ENCODE measurements at places on chromosomes 1 and 21.

- DNase-seq: no peak
These were observed 61.2 kb upstream of the MCOLN3 start for GRCh38 chr1:85109475-85109874.

GRCh38 chr1:53276153-53276901, 38.0 kb upstream of the MAGOH start:
- DNase-seq: no peak

- DNase-seq: no peak
These were observed 423.5 kb upstream of the PROX1 start for GRCh38 chr1:213564215-213564659.

- DNase-seq: no peak
These were observed 71.8 kb downstream of the DUSP10 start for GRCh38 chr1:221670081-221670480.

DNA sequence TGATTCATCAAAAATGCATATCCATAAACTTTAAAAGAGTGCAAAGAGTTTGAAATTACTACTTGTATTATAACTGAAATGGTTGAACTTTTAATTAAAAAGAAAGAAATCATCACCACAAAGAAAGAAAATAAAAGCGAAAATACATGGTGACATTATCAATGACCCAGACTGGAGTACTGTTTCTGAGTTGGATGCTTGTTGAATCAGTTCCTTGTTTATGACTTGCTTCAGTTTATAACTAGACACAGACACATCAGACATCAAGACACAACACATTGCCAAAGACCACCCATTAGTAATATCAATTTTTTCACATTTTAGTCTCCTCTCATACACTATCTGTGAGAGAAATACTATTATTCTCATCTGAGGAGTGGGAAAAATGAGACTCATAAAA, 293.0 kb downstream of the MRPL39 start:
- no peak for DNase-seq

GRCh38 chr1:44282704-44283426, 69.6 kb downstream of the DMAP1 start:
- no peak for DNase-seq

DNA sequence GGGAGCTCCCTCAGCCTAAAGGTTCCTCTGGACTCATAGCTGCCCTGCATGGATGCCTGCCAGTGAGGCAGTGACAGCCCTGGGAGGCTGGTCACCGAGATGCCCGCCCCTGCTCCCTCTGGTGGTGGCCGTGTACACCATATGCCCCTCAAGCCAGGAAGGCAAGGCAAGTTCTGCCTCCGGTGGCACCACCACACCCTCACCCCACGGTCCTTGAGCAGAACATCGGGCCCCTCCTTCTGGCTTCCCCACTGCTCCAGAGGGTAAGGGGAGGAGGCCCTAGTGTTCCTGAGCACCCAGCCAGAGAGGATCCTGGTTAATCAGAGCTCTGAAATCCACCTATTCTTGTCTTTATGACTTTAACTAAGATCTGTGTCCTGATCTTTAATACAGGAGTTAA, 1.5 kb upstream of the S100A14 start:
- DNase-seq: peak; percentile 61

- no peak for DNase-seq
These were observed 44.9 kb upstream of the SLC45A1 start for GRCh38 chr1:8273036-8273435.

- peak; percentile 63 for DNase-seq
These were observed 2.5 kb upstream of the SAMD11 start for GRCh38 chr1:921011-921837.

DNA sequence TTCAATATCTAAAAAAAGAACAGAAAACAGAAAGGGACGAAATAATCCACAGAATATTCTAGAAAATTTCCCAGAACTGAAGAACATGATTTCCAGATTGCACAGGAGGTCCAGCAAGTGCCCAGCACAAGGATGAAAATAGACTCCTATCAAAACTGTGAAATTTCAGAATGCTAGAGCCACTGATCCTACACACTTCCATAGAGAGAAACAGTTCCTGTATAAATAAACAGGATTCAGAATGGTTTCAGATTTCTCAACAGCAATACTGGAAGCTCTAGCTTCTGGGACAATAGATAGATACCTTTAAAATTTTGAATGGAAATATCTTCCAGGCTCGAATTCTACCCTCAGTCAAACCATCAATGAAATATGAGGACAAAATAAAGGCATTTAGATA, 4.6 kb downstream of the TARBP1 start:
- DNase-seq: no peak

DNA sequence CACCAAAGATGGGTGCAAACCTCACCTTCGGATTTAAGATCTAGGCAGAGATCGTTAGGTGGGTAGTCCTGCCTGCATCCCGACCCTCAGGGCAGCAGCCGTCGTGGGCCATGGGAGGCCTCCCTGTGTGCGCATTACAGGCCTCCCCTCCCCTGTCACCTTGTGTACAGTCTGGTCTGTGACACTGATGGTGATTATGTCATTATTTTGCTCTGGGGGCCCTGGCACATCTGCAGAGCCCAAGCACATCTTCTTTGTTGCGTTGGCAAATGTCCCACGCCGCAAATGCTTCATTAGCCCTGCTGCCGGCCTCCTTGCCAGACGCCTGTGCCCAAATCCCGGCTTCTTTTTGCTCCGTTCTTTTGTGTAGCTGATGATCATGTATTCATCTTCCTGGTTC, 31.7 kb downstream of the PROX1 start:
- DNase-seq: no peak

DNA sequence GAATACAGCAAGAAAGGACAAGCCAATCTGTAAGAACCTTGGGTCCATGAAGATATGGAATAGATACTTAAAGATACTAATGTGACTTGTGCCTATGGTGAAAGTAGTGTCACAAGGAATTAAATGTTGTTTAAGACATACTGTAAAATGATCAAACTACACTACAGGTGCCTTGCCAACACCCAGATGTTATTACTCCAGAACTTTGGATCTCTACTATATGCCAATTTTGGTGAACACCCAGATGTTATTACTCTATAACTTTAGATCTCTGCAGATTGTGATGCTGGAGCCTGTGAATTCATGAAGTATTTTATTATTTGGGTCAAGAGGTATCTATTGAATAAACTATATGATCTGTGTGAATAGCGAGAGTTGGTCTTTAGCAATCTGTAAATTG, 59.9 kb upstream of the B3GALT5 start:
- DNase-seq: no peak

- DNase-seq: no peak
These were observed 104.6 kb downstream of the PDE9A start for GRCh38 chr21:42757826-42758655.

DNA sequence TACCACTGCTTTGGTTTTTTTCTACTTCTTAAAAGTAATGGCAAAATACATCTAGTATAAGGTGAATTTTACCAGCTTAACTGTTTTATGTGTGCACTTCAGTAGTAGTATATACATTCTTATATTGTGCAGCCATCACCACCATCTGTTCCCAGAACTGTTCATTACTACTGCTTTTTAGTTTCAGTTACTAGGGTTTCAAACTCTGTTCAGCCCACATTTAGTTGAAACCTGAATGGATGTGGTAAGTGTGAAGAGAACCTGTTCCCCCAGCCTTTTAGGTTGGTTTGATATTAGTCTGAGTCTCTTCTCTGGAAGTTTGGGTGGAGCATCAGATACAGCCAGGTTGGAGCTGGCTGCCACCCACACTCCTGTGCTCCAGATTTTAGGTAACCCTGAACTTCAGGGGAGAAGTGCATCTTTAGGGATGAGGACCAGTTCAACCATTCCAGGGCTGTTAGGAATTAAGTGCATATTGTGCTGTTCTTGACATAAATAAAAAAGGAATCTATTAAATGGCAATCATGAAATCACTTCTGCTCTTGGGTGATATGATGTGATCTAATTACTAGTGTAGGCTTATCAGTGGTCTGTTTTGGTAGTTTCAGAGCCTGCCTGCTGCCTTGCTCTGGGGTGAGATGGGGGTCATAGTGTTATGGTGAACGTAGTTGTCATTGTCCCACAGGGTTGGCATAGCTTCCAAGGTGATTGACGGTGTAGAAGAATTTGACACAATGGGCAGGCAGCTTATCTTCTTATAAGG, 32.1 kb downstream of the URB2 start:
- DNase-seq: no peak

- DNase-seq: no peak
These were observed 34.0 kb upstream of the HUNK start for GRCh38 chr21:31838586-31839355.

DNA sequence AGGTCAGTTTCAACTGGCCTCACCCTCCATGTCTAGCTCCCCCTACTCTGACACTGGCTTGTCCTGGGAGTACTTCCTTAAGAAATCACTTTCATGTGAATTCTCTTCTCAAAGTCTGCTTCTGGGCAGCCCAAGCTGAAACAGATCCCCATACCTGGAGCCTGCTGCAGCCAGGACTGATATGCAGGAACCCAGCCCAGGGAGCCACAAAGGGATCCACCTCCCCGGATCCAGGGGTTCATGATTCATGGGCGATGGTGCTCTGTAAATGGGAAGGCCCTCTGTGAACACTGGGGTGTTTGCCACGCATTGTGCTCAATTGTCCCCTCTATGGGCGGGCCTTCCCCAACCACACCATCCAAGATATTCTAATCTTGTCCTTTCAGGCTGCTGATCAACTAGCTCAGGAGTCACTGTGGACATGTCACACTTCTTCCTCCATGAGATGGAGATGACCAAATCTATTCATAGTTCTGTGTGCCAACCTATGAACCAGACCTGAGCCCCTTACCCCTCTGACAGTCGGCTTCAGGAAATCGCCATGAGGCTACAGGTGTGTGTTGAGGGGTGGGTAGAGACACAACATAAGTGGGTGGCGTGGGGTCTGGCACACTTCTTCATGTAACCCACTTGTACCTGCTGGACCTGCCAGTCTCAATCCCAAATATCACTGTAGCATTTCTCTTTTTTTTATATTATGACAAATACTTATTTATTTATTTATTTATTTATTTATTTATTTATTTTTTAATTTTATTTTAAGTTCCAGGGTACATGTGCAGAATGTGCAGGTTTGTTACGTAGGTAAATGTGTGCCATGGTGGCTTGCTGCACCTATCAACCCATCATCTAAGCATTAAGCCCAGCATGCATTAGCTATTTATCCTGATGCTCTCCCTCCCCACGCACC, 41.8 kb downstream of the RUNX3 start:
- DNase-seq: no peak

DNA sequence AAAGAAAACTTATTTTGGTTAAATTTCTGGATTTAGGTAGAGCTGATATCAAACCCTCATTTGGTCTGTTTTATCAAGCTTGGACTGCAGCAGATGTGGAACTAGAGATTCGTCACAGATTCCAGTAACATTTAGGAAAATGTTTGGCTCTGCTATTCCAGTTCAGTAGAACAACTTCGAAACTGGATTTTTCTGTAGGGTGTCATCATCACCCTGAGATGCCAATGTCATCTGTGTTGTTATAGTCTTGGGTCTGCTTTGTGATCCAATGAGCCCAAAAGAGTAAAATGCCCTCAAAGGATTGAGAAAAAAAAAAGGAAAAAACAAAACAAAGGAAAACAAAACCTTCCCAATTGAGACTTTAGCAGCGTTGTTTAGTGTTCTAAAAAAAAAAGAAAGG, 55.4 kb downstream of the LAMC2 start:
- no peak for DNase-seq

DNA sequence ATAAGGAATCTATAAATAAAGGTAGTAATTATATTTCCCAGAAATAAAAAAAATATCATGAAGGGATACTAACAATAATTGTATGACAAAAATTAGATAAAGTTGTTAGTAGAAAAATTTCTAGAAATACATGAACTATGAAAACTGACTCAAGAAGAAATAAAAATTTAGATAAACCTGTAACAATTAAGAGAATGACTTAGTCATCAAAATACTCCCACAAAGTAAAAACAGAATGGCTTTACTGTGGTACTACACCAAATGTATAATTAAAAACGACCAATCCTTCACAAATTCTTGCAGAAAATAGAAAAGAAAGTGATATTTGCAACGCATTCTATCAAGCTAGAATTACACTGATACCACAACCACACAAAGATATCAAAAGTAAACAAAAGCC, 176.2 kb upstream of the ETV3 start:
- DNase-seq: no peak

DNA sequence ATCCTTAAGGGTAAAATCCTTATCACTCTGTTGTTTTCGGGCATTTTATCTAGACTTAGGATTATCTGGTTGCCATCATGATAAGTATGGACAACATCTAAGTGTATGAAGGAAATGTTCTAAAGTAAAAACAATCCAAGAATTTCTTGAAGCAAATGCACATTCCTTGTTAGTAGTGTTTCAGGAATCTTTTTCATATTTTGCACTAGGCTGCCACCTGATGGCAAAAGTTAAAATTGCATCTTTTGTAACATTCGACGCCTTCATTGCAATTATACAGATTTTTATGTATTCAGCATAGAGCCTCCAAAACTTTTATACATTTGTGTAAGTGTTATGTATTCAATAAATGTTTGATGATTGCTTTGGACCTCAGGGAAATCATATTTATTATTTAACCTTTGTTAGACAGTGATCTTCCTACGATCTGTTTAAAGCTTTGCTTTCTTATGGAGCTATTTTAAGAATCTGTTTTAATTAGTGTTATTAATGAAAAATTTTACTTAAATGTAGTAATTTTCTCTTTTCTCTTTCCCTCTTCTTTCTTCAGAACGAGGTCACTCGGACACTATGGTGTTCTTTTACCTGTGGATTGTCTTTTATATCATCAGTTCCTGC, 49.4 kb upstream of the KIAA1614 start:
- DNase-seq: peak; percentile 16

DNA sequence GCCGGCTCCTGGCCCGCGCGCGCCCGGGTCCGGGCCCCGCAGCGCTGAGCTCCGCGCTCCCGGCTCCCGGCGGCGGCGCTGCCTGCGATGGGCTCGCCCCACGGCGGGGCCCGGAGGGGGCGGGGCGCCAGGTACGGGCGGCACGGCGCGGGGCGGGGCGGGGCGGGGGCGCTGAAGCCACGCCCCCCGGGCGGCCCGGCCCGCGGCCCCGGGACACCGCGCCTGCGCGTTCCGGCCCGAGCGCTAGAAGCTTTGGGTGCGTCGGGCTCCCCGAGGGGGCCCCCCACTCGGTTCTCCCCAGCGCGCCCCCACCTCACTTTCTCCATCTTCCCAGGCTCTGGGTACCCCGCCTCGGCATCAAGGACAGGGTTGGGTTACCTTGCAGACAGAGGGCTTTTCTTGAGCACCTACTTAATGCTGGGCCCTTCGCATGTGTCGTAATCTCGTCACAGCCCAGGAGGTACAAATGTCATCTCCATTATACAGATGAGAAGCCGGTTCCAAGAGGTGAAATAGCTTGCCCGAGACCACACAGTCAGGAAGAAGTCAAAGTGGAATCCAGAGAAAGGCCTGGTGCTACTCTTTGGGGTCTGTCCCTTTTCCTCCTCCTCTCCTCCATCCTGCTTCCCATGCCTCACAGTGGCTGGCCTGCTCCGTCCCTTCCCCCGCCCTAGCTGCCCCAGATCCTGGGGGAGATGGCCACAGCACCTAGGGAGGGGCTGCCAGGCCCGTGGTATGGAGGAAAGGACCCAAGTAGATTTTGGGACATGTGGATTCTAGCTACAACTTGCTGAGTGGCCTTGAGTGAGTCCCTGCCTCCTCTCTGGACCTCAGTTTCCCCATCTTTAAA, 46.5 kb downstream of the RAP1GAP start:
- no peak for DNase-seq
